Activated CD4-positive, CD25-positive, alpha-beta regulatory T cell treated with anti-CD3 and anti-CD28 coated beads, Interleukin-2, amount 50 U/mL, for 72 hours (primary cell): ENCODE measurements at places on chromosomes 3 and 15.
A peak's percentile ranks its signal among the peaks of the same experiment; 100 is the strongest.

DNA sequence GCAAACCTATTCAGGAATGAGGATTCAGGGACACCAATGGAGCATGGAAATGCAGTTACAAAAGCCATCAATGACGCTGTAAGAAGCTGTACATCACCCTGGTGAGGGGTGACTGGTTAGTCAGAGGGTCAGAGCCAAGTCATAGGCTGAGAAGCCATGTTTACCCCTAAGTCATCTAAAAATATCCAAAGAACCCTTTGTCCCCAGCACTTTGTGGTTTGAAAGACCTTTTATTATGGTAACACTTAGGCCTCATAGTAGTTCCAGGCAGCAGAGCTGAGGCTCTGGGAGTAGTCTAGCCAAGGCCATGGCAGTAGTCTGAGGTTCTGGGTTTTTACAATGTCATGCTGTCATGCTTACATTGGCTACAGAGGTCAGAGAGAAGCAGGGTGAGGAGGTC lies 131.2 kb downstream of the CTNNB1 start:
- no peak for DNase-seq

DNA sequence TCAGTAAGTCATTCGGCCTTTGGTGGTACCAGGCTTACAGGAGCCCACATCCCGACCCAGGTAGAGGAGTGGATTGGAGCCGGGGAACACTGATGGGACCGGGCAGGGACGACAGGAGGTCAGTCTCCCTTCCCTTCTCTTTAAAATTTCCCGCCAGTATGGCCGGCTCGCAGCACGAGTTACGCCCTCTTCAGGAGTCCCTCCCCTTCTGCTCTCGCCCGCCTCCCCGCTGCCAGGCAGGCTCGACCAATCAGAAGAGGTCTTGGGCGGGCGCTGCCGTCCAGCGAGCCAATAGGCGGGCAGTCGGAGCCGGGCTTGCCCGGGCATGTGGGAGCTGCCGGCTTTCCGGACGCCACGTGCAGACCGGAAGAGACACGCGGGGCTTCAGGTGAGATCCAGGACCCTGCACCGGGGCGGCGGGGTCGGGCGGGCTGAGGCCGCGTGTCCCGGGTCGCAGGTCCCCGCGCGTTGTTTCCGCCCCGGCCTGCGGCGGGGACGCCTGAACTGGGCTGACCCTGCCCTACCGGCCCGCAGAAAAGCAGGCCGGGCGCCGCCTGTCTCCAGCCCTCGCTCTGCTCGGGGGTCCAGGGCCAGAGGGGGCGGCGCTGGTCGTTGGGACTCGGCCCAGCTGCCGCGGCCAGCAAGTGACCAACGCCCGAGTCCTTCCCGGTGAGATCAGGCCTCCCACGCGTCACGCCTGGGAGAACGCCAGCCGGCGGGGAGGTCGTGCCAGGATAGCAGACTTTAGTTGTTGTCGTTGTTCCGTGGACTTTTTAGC lies at the start of gene AEN:
TSS of gene AEN (plus strand) at position 346 of the 778 bp plus-strand sequence. CDS start 4,870 bp downstream, outside the sequence.
- peak; percentile 95 for DNase-seq

GRCh38 chr3:57956119-57956832 lies 51.9 kb upstream of the FLNB start:
- no peak for DNase-seq

- DNase-seq = no peak
These were observed 22.5 kb downstream of the ANXA2 start for GRCh38 chr15:60375306-60375705.

GRCh38 chr15:47405365-47406162 lies 311.7 kb upstream of the SEMA6D start:
- no peak for DNase-seq

DNA sequence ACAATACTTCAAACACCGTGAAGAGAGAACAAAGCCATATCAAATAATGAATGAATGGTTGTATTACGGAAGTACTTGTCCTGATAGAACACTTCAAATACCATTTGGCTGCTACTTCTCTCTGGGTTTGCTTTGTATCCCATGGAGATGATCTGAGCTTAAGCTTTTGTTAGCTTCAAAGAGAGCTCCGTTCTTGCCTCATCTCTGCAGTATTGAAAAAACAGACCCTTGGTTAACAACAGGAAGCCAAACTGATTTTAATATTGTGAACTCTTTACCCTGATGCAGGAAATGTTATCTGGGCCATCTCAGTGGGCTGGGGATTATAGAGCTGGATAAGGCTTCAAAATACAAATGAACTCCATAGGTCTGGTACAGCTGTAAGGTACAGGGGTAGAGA lies 101.0 kb downstream of the CHL1 start:
- DNase-seq = no peak

DNA sequence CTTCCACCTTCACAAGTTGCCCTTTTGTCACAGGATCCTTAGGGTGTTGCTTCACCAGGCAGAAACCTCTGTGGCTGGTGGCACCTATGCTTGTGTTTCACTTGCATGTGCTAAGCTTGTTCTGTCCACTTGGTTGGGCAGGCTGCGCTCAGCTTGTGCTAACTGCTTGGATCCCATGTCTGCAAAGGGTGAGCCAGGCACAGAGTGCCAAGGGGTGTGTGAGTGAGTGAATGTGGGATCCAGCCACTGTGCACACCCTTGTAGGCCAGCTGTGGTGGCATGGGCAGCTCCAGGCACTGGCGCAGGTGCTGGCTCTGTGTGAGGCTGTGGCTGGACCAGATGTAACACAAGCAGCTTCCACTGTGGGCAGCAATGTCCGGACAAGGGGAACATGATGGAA lies 728.7 kb upstream of the ROBO1 start:
- no peak for DNase-seq

- no peak for DNase-seq
These were observed 20.4 kb upstream of the ATG7 start for GRCh38 chr3:11251807-11252176.
